ENCODE measurements at places on chromosomes 6 and 20.
A peak's percentile ranks its signal among the peaks of the same experiment; 100 is the strongest.

DNA sequence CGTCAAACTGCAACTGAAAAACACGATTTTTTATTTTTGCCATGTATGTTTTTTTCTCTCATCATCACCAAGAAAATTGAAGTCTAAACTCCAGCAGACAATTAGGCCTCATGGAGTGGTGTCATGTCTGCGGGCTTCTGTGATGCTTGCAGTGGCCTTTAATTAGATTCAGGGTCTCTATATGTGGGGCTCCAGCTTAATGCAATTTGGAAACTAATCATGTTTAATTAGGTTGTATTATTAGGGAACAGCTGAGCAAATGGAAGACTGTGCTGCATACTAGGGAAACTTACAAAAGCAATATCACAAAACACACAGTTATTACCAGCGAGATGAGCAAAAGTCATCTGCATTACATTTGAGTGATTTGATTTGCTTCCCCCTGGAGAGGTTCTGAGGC is 132.9 kb upstream of the PMEPA1 start:
- DNase-seq = no peak

- DNase-seq = no peak
Measured at GRCh38 chr20:20713244-20713765, 861 bp upstream of the RALGAPA2 start.

DNA sequence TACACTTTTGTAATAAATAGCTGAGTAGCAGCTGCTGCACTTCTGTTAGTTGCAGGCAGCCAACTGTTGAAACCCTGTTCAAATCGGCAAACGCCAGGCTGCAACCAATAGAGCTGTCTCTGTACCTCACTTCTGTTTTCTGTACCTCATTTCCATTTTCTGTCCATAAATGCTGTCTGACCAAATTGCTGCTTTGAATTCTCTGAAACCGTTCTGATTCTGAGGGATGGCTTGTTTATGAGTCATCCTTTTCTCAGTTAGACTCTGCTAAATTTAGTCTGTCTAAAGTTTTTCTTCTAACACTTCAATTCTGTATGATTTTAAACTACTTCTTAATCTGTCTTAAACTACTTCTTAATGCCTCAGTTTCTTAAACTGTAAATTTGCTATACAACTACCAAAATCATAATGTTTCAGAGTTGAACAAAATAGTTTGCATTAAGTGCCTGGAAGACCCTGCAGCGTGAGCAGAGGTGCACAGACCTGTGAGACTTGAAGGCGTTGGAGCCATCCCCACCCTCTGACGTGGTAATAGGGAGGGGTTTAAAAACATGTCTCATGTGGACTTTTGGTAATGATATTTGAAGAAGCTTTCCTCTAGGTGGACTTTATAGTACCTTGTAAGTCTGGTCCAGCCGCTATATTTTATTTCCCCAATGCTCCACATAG is 9.6 kb downstream of the BTNL2 start:
- no peak for DNase-seq

DNA sequence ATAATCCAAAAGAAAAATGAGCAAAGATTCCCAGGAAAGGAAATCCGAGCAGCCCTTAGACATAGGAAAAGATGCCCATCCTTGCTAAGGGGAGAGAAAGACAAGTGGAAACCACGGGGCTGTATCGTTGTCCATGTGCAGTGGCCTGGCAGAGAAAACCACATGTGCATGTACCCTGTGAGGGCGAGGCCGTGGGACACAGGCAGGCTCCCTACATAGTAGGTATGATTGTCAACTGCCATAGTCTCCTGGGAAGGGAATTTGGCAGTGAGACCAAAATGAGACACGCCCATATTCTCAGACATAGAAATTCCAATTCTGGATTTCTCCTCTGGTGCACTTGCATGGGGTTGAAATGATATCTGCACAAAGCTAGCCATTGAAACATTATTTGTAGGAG is 169.7 kb upstream of the SALL4 start:
- no peak for DNase-seq

GRCh38 chr6:27178407-27178730 is 69.1 kb upstream of the PRSS16 start:
- no peak for DNase-seq

DNA sequence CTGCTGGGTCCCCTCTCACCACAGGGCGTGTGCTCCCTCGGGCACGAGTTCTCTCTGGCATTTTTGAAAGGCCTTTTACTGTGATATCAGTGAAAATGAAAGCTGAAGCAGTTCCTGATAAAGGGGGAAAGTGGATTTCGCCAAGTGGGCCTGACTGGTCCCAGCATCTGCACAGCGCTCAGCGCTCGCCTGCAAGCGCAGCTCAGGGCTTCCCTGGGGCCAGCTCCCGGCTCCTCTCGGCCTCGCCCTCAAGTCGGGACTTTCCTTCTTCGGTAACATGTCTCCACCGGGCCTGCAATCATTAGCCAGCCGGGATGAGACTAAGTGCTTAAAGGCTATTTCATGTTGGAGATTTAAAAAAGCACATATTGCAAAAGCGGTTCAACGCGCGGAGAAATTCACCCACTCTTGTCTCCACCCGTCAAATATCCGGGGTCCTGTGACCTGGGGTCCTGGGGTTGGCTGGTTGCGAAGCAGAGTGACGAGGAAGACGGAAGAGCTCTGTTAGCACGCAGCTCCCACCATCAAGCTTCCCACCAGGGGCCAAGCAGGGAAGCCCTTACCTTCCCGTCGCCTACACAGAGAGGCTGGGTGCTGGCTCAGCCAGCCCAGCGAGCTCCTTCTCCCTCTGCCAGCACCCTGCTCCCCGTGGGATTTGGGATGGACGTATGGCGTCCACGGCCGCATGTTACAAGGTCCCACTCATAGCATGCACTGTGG is 114.1 kb downstream of the SMOC2 start:
- no peak for DNase-seq

GRCh38 chr6:105488516-105489215 is 85.8 kb upstream of the PREP start:
- peak; percentile 72 for DNase-seq

DNA sequence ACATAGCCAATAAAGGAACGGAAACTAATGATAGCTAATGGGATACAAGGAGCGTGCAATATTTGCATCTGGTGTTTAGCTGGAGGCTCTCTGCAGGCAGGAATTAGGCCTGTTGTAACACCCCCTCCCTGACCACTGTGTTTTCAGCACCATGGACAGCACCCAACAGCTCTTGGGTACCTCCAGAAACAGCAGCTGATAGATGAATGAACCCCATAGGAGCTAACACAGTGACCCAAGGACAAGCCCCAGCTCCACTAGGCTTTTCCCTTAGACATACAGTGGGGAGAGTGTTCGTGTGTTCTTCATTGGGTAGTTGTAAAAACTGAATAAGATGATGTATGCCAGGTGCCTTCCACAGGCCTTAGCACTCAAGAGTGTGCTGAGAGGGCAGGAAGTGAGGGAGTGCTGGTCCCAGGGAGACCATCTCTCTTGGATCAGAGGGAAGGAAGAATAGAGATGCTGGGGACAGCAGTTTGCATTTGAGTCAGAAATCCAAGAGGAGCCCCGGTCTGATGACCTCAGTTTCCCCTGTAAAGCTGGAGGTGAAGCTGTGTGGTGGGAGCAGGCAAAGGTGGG is 161.3 kb downstream of the PHACTR3 start:
- DNase-seq = no peak

- DNase-seq = peak; percentile 42
Measured at GRCh38 chr6:31397901-31398525, 5.4 kb upstream of the MICA start.

- no peak for DNase-seq
Measured at GRCh38 chr20:24875078-24875477, 74.0 kb upstream of the CST7 start.

All from HAP-1 (cell line).